ENCODE measurements at places on chromosomes 1 and 21.

DNA sequence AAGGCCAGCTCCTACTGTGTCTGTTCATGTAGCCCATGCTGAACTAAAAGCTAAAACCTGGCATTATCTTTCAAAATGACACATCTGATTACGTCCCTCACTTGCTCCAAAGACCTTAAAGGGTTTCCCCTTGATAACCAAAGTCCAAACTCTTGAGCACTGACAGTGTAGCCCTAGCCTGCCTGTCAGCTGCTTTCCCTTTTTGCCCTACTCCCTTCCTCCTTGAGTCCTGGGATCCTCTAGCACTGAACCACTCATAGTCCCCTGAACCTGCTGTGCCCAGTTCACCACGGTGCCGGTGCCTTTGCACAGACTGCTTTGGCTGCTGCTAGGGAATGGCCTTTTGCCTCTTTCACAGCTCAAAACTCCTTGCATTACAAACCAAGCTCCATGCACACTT, 67.5 kb downstream of the PLXNA2 start:
- DNase-seq: no peak

DNA sequence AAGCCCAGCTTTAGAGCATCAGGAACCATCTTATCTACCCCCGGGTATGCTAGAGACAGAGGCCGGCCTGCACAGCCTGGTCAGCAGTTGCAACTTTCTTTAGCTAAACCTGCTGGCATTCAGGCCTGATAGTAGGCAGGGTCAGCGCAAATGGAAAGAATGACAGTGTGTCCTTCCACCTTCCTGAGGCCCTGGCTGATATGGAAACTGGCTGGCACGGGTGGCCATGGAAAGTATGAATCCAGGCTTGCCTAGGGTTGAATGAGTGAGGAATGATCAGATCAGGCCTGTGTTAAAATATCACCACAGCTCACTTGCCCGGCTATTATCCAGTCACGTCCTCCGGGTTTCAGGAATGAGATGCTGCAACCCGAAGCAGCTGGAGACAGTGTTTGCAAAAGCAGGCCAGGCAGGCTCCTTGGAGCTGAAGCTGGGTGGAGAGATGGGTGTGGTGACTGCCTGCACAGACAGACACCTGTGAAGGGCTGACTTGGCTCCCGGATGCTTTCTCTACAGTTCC, 34.7 kb downstream of the RCAN1 start:
- no peak for DNase-seq

DNA sequence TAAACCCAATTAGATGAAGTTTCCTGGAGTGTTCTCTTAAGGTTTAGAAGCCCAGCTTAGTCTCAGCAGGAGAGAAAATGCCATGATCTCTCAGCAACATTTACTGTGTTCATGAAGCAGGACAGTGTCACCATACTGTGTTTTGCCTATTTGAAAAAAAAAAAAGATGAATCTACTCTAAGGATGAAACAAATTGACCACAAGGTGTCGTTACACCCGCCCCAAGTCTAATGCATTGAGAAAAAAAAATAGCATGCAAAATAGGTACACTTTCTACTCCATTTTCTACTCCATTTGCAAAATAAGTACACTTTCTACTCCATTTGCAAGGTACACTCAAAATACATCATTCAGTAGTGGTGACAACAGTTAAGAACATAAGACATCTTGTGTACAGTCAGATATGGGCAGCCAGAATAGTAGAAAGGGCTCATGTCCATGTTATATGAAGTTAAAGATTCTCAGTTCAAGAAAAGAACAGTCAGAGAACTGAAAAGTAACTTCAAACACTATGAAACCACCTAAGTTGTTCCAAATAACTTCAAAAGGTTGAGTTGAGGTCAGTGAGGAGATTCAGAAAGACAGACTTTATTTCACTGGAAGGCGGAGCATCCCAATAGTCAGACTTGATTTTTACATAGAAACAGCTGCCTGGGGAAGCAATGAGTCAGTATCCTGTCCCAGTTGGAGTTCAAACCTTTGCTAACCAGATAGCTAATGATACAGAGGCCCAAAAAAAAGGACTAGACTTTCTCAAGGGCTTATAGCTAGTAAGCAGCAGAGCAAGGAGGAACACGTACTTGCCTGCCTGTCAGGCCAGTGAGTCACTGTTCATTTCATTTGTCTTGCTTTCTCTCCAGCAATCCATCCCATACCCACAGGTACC, 13.3 kb downstream of the PLPPR5 start:
- DNase-seq: peak; percentile 37

- DNase-seq: no peak
Measured at GRCh38 chr1:238139713-238140112, 249.0 kb upstream of the ZP4 start.

GRCh38 chr1:217342105-217342504, 288.8 kb downstream of the GPATCH2 start:
- DNase-seq: no peak

DNA sequence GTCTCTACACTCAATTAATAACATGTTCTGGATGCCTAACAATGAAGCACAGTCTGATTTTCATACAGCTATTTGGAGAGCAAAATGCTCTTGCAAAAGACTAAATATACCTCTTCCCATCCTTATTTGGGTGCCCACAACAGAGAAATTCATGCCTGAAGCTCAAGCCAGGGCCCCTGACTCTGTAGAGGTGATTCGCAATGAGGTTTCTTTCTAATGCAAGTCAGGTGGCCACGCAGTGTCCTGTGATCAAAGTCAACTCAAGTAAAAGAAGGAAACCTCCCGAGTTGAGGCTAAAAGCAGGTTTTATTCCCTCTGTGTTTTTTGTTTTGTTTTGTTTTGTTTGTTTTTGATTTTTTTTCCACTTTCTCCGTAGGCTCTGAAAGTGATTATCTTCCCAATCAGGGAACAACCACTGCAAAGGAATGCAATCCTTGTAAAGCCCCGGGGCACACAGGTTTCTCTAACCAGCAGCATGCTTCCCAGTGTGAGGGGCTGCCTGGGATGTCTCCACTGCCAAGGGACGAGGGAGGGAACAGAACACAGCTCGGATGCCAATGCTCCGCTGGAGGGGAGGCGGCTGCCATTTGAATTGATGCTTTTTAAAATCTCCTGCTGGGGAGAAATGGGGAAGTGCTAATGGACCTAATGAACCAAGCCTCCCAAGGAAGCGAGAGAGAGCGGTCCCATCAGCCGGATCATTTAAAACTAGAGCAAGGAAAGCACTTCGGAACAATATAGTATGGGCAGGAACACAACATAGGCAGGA, 73.8 kb upstream of the SSX2IP start:
- DNase-seq: peak; percentile 19

DNA sequence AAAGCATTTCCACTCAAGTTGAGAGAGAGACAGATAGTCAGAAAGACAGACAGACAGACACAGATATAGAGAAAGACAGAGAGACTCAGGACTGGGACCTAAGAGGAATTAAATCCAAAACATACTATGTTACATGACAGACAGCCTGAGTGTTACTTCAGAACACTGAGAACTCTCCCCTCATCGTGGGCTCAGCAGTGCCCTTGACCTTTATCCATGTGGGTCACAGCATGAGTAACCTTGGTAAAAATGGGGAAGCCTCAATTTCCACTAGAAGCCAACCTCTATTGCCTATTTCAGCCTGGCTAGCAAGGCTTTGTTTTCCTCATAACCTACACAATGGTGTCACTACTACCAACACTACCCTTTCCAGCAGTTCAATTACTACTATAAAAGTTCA, 81.9 kb upstream of the TRABD2B start:
- no peak for DNase-seq

GRCh38 chr1:64046243-64046642, 157.2 kb upstream of the UBE2U start:
- DNase-seq: no peak
